ENCODE measurements at places on chromosomes 3 and 15.

DNA sequence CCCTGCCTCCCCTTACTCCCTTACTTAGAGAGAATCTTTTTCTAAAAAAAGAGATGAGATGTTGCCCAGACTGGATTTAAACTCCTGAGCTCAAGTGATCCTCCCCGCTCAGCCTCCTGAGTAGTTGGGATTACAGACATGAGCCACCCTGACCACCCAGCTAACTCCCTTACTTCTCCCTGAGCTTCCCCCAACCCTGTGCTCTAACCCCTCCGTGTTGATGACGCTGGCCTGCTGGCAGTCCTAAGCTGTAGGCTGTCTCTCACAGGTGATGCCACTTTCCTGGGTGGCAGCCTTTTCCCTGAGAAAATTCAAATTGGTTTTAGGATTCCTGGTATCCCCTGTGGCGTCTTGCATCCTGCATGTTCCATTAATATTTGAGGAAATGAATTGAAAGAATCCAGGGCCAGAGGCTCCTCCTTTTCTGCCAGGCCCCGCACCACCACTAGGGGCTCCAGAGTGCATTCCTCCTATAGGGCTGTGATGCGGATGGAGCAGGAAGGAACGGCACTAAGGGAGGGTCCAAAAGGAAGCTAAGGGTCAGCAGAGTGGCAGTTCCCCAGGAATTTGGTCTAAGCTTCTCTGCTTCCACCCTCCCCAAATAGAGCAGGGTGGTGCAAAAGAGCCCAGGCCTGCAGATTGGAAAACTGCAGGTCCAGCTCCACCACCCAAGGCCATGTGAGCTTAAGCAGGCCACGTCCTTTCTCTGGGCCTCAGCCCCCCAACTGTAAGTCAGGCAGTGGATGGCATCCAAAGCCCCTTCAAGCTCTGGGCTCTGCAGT lies 101.1 kb downstream of the DAPK2 start:
- DNase-seq: peak; percentile 79

DNA sequence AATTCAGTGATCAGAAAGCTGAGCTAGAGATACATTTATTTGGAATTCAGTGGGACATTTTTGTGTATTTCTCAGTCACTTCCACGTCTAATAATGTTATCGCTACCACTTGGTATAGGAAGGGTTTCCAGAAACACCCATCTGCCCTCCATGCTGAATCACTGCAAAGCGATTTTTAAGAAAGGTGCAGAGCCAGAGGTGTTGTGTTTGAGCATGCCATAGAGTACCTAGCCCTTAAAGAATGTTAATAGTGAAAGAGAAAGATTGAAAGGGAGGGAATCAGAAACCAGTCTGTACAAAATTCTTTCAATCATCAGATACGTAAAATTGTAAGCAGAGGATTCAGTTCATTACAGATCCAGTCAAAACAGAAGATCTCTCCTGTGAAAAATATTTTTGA lies 80.1 kb upstream of the ARL6 start:
- DNase-seq: no peak

- DNase-seq: no peak
Observed at GRCh38 chr3:11563865-11564185, 79.9 kb downstream of the VGLL4 start.

DNA sequence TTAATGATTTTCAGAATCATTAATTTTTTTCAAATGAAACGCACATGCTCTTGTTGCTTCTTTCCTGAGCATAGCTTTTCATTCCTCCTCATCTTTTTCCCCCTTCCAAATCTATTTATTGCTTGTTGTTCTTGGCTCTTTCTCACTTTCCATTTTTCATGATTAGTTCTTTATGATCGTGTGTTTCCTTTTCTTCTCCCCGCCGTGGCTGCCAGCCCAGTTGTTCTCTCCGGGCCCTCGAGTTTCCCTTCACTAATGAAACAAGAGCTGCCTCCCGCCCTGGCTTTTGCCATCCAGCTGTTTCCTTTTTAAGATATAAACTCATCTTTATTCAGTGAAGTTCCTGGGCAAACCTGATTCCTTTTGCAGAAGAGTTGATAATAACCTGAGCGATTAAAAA lies 170.2 kb upstream of the NR2F2 start:
- no peak for DNase-seq

GRCh38 chr3:156216852-156217251 lies 96.5 kb downstream of the KCNAB1 start:
- peak; percentile 60 for DNase-seq

DNA sequence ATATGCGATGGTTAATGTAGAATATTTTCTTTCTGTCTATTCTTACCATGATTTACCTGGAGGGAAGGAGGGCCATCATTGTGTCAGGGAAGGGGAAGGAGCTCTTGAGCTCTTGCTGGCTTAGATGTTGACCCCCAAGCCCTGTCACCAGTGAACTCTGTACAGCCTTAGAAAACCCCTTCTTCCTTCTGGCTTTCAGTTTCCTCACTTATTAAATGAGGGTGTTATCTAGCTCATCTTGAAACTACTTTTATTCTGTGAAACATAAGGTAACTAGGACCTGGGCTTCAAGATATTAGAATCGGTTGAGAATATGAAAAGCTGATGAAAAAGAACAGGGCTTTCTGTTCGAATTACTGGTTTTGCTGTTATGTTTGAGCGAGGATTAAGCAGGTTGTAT lies 25.1 kb upstream of the UTS2B start:
- no peak for DNase-seq

GRCh38 chr15:82047453-82048400 lies 1.9 kb upstream of the MEX3B start:
- DNase-seq: peak; percentile 15

- DNase-seq: no peak
Observed at GRCh38 chr3:171374661-171375285, 85.4 kb downstream of the TNIK start.

GRCh38 chr3:13075318-13075717 lies 2.1 kb upstream of the IQSEC1 start:
- DNase-seq: no peak

DNA sequence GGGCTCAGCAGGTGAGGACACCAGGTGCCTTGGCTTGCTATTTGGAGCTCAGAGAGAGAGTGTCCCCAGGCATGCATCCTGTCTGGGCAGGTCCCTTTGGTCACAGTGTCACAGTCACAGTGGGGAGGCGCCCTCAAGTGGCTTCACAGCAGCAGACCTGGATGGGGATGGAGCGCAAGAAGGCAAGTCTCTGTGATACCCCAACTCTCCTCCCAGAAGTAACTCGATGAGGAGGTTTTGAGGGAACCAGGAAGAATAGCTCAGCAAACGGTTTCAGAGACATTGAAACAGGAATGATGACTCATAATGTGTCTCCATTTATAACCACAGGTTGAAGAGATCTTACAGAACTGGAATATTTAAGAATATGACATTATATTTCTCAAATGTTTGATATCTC lies 66.5 kb upstream of the SH3GL3 start:
- no peak for DNase-seq

DNA sequence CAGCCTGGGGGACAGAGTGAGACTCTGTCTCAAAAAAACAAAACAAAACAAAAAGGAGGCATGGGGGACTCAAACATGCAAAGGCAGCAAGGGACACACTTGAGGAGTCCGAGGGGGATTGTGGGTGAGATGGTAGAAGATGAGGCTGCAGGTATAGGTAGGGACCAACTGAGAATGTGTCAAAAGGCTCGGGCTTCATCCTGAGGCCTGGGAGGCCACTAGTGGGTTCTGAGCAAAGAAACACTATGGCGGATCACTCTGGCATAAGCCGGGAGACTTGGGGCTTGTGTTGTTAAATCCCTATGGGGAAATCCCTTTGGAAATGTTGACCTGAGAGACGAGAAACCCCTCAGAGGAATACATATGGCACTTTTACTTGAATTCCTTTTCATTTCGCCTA lies 21.2 kb downstream of the ZNF710 start:
- DNase-seq: no peak

- DNase-seq: no peak
Observed at GRCh38 chr3:172038798-172039435, 461 bp upstream of the FNDC3B start.

DNA sequence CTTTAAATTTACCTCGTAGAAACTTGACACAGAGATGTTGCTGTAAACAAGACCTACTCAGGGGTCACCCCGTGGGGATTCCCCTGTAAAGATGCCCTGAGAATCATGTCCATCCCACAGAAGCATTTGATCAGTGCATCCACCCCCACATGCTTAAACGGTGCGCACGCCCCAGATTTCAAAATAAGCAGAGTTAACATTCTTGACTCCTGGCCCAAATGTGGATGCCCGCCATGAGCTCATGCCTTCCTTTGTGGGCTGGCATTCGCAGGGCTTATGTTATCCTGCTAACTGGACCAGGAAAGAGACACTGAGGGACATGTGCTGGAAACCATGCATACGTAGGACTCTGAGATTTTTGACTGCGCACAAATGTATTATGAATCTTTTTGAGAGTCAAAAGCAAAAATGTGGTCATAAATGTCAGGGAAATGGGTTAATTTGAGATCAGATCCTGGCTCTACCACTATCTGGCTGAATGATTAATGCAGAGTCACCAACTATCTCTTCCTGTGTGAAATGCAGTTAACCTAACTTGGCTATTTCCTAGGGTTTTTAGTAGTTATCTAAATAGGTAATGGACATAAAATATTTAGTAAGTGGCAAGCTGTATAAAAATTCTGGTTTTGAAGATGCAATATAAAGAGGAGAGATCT lies 9.1 kb upstream of the TP63 start:
- DNase-seq: no peak

GRCh38 chr15:67033571-67034044 lies 31.8 kb upstream of the SMAD3 start:
- DNase-seq: no peak

- DNase-seq: peak; percentile 71
Observed at GRCh38 chr3:71050538-71051258, 532.8 kb downstream of the FOXP1 start.

GRCh38 chr3:98596541-98597500 lies 3.4 kb upstream of the CPOX start:
- peak; percentile 11 for DNase-seq

GRCh38 chr15:95162531-95162930 lies 931.2 kb downstream of the MCTP2 start:
- no peak for DNase-seq

DNA sequence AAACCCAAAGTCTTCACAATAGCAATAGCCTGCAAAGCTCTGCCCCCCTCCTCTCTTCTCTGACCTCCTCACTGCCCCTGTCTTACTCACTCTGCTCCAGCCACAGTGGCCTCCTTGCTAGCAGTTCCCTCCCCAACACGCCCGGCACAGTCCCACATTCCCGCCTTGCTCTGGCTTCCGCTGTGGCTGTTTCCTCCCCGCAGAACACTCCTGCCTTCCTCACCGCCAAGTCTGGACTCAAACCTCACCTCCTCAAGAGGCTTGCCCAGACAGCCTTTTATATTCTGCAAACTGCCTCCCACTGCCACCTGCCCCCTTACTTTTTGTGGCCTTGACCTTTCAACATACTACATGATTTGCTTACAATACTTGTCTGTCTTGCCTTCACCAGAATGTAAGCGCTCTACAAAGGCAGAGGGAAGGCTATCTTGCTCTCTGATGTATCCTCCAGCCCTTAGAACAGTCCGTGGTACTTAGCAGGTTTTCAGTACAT lies 406 bp upstream of the MPI start:
- peak; percentile 27 for DNase-seq

GRCh38 chr3:106245400-106245799 lies 376.6 kb upstream of the CBLB start:
- no peak for DNase-seq

GRCh38 chr3:196619223-196619622 lies 20.3 kb upstream of the NRROS start:
- DNase-seq: no peak

DNA sequence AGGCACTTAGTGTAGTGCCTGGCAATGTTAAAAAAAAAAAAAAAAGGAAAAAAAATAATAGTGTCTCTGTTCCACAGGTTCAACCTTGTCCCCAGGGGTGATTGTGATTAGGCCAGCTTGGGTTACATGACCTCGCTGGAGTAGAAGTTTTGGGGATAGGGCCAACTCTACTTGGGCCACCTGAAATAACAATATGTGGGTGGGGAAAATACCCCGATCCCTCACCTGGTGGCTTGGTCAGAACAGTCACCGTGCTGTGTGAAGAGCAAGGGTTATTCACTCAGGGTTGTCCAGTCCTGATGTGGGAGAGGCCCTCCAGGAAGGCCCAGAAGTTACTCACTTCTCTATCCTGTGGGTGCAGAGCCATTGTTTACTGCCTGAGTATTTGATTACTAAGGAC lies 19.5 kb downstream of the XYLB start:
- DNase-seq: no peak

GRCh38 chr3:159766563-159767185 lies 222.0 kb upstream of the IL12A start:
- peak; percentile 72 for DNase-seq

GRCh38 chr3:128922804-128923459 lies 43.5 kb downstream of the ACAD9 start:
- DNase-seq: no peak

- no peak for DNase-seq
Observed at GRCh38 chr15:68057758-68058157, 3.6 kb downstream of the PIAS1 start.

- no peak for DNase-seq
Observed at GRCh38 chr3:39250116-39250747, 29.6 kb downstream of the CX3CR1 start.

- DNase-seq: no peak
Observed at GRCh38 chr3:134327594-134327975, 46.7 kb downstream of the AMOTL2 start.

- no peak for DNase-seq
Observed at GRCh38 chr3:86949850-86950249, 41.1 kb downstream of the VGLL3 start.

DNA sequence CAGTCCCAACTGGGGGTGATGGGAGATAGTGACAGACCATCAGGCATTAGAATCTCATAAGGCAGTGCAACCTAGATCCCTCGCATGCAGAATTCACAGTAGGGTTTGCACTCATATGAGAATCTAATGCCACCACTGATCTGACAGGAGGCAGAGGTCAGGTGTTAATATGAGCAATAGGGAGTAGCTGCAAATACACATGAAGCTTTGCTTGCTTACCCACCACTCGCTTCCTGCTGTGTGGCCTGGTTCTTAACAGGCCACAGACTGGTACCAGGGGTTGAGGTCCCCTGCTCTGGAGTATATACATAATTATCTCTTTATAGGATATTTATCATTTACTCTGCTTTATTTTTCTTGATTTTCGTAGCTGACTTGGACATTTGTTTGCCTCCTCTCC lies 36.0 kb upstream of the ZMAT3 start:
- DNase-seq: peak; percentile 18

DNA sequence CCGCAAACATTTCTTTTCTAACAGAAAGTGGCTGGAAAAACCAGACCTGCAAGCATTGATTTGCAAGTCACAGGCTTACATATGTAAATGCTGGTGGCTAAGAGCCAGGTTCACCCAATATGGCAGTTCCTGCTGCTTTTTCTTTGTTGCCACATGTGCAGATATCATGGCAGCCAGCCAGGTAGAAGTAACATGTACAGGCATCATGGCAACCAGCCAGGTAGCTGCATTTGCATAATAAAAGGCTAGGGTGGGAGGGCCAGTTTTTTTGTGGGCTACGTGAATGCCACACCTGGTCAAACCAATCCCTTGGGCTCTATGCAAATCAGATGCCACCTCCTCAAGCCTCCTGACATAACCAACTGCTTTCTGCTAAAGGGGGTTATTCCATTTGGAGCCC lies 2.8 kb upstream of the SMCO1 start:
- peak; percentile 94 for DNase-seq
